ENCODE measurements at places on chromosomes 5 and 9.

GRCh38 chr9:85740787-85741094 is 1.0 kb downstream of the AGTPBP1 start:
- no peak for DNase-seq

DNA sequence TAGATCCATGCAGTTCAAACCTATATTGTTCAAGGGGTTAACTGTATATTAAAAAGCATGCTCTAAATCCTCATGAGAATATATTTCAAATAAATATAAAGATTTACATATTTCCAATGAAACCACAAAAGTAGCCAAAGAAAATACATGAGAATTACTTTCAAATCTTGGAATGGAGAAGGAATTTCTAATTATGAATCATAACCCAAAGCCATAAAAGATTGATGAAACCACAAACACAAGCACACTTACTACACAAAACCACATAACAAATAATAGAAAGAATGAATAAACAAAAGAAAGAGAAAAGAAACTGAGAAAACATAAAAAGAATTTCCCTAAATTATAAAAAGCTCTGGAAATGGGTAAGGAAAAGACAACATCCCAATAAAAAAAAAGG is 16.0 kb downstream of the ERP44 start:
- DNase-seq = no peak

DNA sequence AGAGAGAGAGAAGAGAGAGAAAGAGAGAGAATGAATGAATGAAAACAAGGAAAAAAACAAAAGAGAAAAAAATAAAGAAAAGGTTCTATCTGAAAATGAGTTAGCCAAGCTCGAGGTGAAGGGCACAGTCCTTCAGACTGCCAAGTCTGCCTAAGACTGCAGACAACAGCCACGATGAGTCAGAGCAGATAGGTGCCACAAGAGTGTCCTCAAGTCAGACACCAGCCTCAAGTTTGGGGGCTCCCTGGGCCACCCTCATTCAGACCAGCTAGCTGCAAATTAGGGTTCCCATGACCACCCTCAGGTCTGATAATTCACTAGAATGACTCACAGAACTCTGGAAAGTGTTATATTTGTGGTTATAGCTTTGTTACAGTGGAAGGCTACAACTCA is 13.9 kb upstream of the HABP4 start:
- DNase-seq = no peak

DNA sequence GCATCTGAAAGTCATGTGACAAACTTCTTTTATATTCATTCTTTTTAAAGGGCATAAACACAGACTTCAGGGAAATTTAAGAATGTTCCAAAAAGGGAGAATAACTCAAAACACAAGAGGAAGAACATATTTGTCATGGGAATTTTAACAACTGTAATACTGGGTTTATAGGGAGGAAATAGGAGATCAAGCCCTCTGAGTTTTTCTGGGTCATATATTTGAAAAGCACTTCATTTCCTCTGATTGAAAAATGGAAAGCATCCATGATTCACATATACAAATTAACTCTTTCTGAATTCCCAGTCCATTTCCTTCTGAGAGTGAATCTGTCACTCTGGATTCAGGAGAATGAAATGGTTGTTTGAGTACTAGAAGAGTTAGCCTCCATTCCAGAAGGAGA is 26.8 kb downstream of the LURAP1L start:
- no peak for DNase-seq

GRCh38 chr5:6468104-6468503 is 19.4 kb downstream of the UBE2QL1 start:
- DNase-seq = no peak

DNA sequence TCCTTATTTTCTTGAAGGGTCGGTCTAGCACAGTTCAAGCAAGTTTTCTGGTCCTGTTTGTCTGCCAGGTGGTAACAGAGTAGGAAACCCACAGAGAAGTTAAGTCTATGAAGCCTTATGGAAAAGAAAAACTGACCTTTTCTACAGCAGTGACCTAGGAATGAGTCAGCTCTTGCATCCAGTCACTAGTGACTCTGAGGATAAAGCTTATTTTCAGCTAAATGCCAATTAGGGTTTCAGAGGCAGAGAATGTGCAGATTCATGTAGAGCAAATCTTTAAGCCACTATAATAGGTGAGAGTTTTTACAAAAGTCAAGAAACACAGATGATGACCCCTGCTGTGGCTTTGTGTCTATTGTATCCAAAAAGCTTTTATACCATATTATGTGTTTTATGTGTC is 100.7 kb downstream of the CWC27 start:
- no peak for DNase-seq

- DNase-seq = no peak
Observed at GRCh38 chr9:88390371-88390990, 2.2 kb downstream of the SPIN1 start.

GRCh38 chr5:23484096-23484495 is 23.3 kb upstream of the PRDM9 start:
- no peak for DNase-seq

GRCh38 chr5:177474002-177474476 is 605 bp upstream of the DBN1 start:
- no peak for DNase-seq

- DNase-seq = no peak
Observed at GRCh38 chr9:106883626-106884190, 20.7 kb downstream of the ZNF462 start.

- DNase-seq = no peak
Observed at GRCh38 chr9:108245901-108246300, 609.9 kb downstream of the ACTL7B start.

Data from NCI-H1048 (cell line).